Stimulated activated CD4-positive, alpha-beta T cell treated with anti-CD3 and anti-CD28 coated beads, TNF-alpha, amount 100 ng/mL, for 24 hours (primary cell): ENCODE measurements at places on chromosomes 7 and 10.

DNA sequence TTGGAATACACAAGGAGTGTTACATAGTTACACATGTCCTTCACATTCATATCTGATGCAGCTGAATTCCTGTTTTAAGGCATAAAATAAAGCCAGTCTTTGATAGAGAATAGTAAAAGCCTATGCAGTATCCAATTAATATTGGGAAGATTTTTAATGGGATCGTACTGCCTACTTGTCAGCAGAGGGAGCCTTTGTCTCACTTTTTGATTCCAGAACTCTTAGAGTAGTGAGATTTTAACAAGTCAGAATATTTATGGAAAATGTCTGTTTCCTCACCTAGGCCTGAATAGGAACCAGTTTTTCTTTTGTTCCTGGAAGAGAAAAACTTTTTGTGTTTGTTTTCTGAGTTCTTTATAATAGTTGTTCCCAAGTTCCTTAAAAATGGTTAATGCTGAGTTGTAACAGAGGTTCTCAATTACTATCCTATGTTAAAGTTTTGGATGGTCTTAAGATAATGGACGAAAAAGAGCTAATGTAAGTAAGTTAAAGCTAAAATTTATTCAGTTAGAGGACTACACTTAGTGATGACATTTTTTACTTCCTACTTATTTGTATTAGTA is 114.0 kb downstream of the BBS9 start:
- no peak for DNase-seq

DNA sequence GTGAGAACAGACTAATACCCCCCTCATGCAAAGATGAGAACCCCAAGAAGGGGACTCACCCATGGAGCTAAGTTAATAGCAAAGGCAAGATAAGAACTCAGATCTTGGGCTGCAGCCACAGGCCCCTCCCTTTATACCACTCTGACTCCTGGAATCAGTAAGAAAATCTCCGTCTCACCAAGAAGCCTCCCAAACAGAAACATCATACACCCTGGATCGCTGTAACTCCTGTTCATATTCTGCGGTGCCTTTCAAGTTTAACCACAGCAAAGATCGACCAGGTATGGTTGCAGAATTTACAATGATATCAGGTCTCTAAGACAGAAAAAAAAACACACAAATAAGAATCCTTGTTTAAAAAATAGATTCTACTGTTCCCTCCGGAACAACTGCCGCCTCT is 47.1 kb downstream of the SFMBT2 start:
- DNase-seq = no peak

DNA sequence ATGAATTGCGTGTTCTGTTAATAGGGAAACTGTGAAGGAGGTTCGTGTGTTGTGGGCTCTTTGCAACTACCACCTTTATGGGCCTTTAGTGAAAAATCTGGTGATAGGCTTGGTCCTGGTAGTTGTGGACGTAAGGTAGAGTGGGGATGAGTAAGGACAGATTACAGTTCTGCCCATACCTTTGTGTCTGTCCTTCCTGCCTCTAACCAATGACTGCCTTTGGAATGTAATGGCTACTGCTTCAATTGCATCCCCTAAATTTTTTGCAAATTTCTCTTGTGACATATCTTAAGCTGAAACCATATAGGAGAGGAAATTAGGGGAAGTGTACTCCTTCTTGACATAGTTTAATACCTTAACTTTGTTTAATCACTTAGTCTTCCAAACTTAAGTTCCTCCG is 82.3 kb downstream of the ADK start:
- no peak for DNase-seq

DNA sequence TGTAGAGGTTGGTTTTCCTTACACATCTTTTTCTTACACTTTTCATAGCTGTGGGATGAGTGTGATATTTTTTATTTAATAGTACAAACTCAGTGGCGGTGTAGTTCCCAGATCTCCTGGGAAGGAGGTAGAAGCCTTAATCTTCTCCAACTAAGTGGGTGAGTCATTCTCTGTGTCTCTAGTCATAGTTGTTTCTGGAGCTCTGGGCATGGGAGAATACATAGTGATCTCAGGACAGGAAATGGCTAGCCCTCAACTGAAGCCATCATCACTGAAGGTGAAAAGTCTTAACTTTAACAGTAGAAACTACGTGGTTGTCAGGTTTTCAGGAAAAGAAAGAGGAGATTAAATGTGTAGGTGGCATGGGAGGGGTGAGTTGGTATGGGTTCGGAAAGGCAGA is 319.4 kb upstream of the FZD8 start:
- DNase-seq = no peak

DNA sequence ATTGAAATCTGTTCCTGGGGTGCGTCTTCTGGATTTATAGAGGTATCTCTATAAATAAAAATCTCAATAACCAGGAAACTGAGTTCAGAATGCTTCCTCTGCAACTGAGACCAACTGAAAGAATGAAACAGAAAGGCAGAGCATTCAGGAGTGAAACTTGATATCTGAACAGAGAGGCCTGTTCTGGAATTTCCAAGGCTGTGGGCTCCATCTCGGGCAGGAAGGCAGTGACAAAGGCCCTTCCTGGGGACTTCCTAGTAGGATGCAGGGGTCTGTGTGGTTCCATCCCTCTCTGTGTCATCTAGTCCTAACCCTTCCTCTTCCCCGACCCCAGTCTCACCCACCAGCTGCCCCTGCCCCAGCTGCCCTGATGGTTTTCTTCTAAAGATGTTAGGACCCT is 52.0 kb downstream of the JCAD start:
- no peak for DNase-seq

GRCh38 chr7:107660381-107661080 is at the start of gene SLC26A4:
Gene SLC26A4 (plus strand): TSS chr7:107660828. CDS start chr7:107661642, 814 bp downstream.
- DNase-seq = no peak

DNA sequence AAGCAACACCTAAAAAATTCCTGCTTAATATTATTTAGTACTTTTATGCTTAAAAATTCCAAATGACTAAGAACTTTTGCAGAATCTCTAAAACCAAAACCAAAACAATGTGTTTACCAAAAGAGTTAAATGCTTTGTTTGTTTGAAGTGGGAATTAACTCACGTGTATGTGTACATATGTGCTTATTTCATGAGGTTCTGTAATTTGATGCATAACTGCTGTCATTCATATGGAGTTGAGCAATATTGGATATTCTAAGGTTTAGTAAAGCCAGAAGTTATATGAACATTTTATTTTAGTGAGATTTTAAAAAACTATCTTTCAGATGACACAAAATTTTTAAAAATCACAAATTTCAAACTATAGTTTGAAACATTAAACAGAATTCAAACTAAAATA is 157.1 kb downstream of the PIP4K2A start:
- DNase-seq = no peak

DNA sequence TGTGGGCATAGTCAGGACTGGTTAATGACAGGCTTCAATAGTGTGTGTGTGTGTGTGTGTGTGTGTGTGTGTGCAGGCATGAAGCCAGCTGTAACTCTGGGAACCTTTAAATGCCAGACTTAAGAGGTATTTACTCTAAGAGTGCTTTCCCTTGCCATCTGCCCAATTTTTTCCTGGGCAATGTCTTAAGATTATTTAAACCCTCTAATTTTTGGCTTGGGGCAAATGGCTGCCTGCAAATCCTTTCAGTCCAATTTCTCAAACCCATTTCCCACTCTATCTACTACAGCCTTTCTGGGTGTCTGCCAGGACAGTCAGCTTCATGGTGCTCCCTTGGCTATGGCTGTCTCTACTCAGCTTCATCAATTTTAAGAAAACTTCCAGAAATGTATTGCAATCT is 62.6 kb upstream of the C1GALT1 start:
- DNase-seq = no peak

DNA sequence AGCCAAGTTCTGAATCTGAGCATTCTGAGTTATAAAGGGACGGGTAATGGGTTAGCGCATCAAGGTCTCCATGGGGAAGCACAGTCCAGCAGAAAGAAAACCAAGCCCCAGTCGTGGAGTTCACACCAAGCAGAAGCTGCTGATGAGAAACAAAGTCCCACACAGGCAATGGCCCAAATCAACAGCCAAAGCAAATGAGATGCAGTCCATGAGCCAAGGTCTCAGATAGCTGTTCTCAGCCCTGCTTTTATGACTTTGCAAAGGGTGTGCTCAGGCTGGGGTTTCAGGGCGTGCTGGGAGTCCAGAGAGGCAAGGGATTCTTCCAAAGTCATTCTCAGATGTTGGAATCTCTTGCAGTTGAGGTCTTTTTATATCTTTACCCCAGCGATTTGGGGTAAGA is 32.0 kb downstream of the THNSL1 start:
- no peak for DNase-seq

DNA sequence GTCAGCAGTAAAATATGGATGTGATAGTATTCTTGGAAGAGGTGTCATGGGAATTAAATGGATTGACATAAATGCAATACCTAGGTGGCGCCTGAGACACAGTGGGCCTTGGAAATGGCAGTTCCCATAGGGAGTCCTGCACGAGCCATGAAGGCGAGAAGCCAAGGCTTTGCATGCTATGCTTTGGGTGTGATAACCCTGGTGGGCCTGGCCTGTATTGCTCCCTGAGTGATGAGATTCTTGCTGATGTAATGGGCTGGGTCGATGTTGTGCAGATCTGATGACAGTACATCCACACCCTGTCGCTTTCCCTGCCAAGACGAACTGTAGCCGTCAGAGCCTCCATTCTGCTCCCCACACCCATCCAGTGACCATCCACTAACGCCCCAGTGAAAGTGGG is 46.4 kb downstream of the CREB5 start:
- no peak for DNase-seq

GRCh38 chr10:57162231-57162630 is 801.2 kb upstream of the ZWINT start:
- DNase-seq = no peak

GRCh38 chr10:43569681-43570080 is 4.7 kb downstream of the ZNF239 start:
- no peak for DNase-seq

DNA sequence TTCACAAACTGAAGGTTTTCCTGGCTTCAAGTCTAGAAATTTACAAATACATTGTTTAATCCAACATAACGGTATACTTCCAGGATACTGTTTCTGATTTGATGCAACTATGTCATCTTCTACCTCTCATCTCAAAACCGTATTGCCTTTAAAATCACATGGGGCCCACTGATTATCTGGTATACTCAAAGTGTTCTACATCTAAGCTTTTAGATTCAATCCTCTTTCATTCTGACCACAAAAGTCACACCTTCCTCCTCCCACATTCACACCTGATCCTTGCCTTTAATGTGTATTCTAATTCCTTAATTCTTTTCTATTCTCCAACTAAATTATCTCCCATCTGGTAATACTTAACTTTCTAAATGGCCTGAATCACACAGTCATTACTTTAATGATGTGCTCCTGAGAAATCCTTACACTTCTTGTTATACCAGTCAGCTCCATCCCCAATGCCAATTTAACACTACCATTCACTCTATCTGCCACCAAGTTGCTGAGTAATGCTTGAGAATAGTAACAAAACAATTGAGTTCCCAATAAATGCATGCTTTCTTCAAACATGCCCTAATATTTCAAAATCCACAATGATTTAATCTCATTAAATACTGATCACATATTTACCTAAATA is 13.0 kb downstream of the ATAD1 start:
- no peak for DNase-seq

- DNase-seq = no peak
Observed at GRCh38 chr7:2721842-2722241, 33.8 kb downstream of the AMZ1 start.

- DNase-seq = no peak
Observed at GRCh38 chr7:116441534-116441933, 58.0 kb upstream of the CAV2 start.
